K562 (cell line): ENCODE measurements at places on chromosomes 7 and 10. TPM values are rescaled to one million over a fixed set of nuclear protein-coding genes. Genes with fewer than 3 reads are reported as not detected.

- no peak for DNase-seq
These were observed 3.1 kb downstream of the PTF1A start for GRCh38 chr10:23194966-23195845.

DNA sequence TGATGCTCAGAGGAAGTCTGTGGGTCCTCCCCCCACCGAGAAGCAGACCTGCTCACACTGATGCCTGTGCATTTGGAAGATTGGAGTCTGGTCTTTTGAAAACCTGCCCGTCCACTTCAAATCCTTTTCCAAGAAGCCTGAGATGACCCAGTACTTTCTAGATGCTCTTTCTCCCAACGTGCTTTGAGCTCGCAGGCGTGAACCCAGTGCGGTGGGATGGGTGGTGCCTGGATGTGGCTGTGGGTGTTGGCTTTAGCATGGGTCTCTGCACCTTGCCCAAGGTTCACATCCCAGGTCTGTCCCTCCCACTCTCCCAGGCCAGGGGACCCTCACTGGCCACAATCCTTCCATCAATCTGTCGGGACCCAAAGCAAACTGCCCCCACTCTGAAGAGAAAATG is 170.2 kb downstream of the ADARB2 start:
- DNase-seq: no peak

- DNase-seq: no peak
These were observed 116.1 kb downstream of the ARL4A start for GRCh38 chr7:12803542-12803941.

GRCh38 chr7:121302214-121302745 is 26.5 kb upstream of the WNT16 start:
- no peak for DNase-seq

DNA sequence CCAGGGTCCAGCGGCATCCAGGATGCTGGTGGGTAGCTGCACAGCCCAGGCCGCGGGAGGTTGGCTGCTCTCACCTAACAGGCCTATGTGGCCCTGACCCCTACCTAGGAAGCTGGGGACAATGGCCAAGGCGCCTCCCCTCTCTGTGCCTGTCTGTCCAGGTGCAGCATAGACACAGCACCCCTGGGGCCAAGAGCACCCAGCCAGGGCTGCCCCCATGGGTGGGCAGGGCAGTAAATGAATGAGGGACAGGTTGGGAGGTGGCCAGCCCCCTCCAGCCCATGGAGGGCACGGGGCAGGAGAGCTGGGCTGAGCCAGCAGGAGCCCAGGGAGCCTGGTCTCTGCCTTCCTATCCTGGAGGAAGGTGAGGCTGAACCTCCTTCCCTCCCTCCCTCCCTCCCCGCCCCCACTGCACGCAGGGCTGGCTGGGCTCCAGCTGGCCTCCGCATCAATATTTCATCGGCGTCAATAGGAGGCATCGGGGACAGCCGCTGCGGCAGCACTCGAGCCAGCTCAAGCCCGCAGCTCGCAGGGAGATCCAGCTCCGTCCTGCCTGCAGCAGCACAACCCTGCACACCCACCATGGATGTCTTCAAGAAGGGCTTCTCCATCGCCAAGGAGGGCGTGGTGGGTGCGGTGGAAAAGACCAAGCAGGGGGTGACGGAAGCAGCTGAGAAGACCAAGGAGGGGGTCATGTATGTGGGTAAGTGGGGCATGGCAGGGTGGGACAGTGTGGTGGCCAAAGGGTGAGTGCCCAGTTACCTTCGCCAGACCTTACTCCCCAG is at the start of gene SNCG:
SNCG (plus strand) TSS at position 484 of the 785 bp plus-strand sequence; CDS start at position 583, 99 bp downstream.
- peak; percentile 55 for DNase-seq

- no peak for DNase-seq
These were observed 266 bp upstream of the STMP1 start for GRCh38 chr7:135662123-135662372.

GRCh38 chr10:89465196-89465595 is 50.8 kb downstream of the IFIT5 start:
- no peak for DNase-seq

DNA sequence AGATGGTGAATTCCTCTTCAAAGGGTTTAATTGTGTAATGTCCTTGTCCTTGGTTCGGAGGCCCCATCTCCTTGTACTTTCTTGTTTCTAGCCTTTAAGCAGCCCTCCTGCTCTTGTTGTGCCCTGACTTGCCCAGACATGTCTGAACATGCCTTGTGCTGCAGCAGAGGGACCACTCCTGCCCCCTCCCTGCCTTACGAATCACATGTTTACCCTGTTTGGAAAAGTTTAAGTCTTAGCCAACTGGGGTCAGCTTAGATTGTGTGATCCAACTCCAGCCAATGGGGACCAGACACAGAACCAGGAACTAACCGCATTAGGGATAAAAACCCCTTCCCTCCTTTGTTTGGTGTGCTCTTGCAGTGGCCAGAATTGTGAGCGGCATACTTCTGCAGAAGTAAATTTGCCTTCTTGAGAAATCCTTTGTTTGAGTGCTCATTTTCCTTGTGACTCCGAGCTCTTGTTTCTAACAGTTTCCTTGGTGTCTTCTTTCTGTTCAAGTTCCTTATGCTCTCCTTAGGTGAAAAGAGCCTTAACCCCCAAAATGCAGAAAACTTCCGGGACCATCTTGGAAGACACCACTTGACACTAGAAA is 29.4 kb downstream of the CLRN3 start:
- DNase-seq: no peak

DNA sequence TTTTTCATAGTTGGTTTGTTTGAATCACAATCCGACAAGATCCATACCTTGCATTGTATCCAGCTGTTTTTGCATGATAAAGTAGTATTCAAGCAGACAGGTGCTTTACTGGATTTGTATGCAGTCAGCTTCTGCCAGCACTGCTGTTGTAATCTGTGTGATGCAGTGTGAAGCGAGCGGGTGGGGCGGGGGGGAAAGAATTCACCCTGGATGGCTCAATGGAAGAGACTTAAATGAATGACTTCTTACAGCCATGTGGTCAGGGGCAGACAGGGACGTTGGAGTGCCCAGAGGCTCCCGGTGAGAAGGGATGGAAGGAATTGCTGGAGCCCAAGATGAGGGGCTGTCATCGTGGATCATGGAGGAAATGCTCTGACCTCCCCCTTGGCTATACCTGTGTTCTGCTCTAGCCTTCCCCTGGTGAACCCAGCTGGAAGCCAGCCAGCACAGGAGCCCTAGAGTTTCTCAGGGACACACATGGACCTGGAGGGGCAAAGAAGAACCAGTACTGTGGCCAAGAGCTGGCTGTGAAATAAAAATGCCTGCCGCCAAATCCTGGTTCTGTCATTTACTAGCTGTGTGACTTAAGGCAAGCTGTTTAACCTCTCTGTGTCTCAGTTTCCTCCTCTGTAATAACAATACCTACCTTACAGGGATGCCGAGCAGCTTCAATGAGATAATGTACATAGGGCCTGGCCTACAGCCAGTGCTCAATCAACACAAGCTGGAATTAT is 14.1 kb downstream of the NFE2L3 start:
- no peak for DNase-seq

DNA sequence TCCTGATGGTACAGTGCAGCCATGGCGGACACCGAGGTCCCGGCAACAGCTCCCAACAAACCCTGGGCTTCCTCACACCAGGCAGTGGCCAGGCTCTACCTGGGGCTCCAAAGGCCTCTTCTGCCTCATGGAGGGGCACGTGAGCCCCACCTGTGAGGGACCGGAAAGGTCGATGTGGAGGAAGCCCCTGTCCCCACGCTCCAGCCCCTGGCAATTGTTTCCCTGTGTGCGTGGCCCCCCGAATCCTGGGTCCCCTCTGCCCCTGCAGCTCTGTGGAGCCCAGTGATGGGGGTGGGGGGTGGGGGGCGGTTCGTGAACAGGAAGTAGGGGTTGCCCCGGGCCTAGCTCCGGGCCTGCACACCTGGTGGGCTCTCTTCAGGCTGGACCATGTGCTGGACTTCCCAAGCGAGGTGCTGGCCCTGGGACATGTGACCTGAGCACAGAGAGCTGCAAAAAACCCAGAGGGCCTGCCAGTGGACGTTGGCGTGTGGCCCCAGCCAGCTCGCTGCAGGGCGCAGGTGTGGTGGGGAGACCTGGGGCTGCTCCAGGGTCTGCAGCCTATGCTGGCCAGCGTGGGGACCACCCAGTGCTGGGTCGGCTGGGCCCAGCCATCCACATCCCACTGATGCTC is 72.6 kb downstream of the INPP5A start:
- DNase-seq: no peak

- DNase-seq: no peak
These were observed 278.1 kb upstream of the NRP1 start for GRCh38 chr10:33612551-33612950.

DNA sequence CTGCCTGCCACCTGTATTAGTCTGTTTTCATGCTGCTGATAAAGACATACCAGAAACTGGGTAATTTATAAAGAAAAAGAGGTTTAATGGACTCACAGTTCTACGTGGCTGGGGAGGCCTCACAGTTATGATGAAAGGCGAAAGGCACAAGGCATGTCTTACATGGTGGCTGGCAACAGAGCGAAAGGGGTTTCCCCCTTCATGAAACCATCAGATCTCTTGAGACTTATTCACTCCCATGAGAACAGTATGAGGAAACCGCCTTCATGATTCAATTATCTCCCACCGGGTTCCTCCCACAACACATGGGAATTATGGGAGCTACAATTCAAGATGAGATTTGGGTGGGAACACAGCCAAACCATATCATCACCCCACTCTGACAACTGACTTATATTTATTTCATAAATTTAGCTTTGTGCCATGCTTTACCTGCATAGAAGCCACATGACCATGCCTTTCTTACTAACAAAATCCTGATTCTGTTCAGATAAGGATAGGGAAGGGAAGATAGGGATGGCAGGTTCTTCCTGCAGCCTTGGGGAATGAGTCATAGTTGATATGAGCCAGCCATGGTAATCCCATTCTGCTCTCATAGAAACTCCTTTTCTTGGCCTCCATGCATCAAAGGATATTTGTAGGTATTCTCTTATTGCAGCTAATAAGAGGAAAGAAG is 191.3 kb upstream of the AGK start:
- DNase-seq: no peak

DNA sequence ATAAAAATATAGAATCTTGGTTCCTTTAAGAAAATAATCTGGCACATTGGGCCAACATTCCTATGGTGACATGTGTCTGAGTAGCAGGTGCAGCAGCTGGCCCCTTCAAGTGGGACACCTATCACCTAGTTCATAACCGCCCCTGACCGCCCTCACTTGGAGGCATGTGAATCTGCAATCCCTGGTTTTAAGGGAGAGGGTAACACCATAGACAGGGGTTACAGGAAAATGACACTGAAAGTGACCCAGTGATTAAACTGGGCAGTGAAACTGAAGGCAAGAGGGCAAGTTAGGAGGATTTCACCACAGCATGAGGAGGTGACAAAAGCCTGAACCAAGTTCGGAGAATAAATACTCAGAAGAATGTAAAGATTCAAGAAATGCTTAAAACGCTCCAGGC is 1.1 kb downstream of the RSU1 start:
- DNase-seq: peak; percentile 18

- no peak for DNase-seq
These were observed 5.5 kb upstream of the VGF start for GRCh38 chr7:101170617-101171441.

DNA sequence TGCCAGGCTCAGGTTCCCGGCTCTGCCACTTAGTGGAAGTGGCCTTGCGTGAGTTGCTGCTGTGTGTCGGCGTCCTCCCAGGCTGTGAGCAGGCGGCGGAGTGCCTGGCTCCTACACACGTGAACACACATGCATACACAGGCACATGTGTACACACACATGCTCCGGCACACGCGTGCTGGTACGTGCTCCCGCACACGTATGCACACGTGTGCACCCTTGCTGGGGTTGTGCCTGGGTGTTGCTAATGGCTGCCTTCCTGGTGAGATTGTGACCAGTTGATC is 107.6 kb downstream of the INPP5A start:
- DNase-seq: no peak

GRCh38 chr7:117739085-117739484 is 134.2 kb downstream of the CTTNBP2 start:
- no peak for DNase-seq

GRCh38 chr7:154837622-154838021 is 165.3 kb downstream of the PAXIP1 start:
- DNase-seq: no peak

- no peak for DNase-seq
These were observed 9.0 kb upstream of the TACR2 start for GRCh38 chr10:69425511-69426298.

- DNase-seq: no peak
These were observed 7.3 kb downstream of the TSPAN15 start for GRCh38 chr10:69458430-69459100.

- no peak for DNase-seq
These were observed 59.4 kb downstream of the SEMA3C start for GRCh38 chr7:80859272-80859970.

DNA sequence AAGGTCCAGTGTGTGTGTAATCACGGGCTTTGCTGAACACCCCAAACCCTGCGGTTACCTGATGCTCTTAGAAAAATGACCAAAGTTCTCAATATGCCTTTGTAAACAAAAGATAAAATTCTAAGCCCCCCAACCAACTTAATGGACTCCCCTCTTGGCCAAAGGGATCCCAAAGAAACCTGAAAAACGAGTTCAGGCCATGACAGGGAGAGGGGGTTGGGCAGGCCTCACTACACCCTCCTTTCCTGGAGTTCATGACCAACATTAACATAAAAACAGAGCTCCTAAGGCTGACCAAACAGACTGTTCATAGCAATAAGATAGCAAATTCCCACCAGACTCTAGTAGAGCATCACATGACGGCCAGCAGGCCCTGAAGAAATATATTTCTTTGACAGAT is 3.0 kb upstream of the VIPR2 start:
- no peak for DNase-seq

- no peak for DNase-seq
These were observed 47.9 kb downstream of the TFAM start for GRCh38 chr10:58433066-58433465.

- DNase-seq: no peak
These were observed 777 bp downstream of the RUNDC3B start for GRCh38 chr7:87628780-87629569.

C10orf67 gene
- not detected in 2 replicates for polyA plus RNA-seq

AKR1C3 gene
- 9.7 and 10.0 TPM in 2 replicates for polyA plus RNA-seq

FLNC gene
- 29.0 and 34.7 TPM in 2 replicates for polyA plus RNA-seq

COL1A2 gene
- 1.4 and 2.9 TPM in 2 replicates for polyA plus RNA-seq

AGAP9 gene
- polyA plus RNA-seq: 11.2 and 11.7 TPM in 2 replicates

LARP4B gene
- 42.6 and 46.6 TPM in 2 replicates for polyA plus RNA-seq

CTAGE4 gene
- polyA plus RNA-seq: 0.07 TPM in 1 of 2 replicates, not detected in the other

ANXA8 gene
- polyA plus RNA-seq: not detected in 2 replicates

ZNF503 gene
- not detected in 2 replicates for polyA plus RNA-seq

PUS7 gene
- polyA plus RNA-seq: 60.7 and 63.2 TPM in 2 replicates

MRLN gene
- polyA plus RNA-seq: not detected in 2 replicates

AGR2 gene
- polyA plus RNA-seq: not detected in 2 replicates

MMD2 gene
- not detected in 2 replicates for polyA plus RNA-seq

NAT16 gene
- not detected in 2 replicates for polyA plus RNA-seq

HGF gene
- polyA plus RNA-seq: not detected in 2 replicates

SLC18A3 gene
- not detected in 2 replicates for polyA plus RNA-seq

TAS2R3 gene
- polyA plus RNA-seq: 0.54 TPM in 1 of 2 replicates, not detected in the other

PRR15 gene
- not detected in 2 replicates for polyA plus RNA-seq
